Prostate gland (tissue), 2 donors: ENCODE measurements at places on chromosomes 16 and 17. TPM values are rescaled to one million over a fixed set of nuclear protein-coding genes. Genes with fewer than 3 reads are reported as not detected.

- no peak overlapping the region for H3K27ac ChIP-seq
- H3K4me1 ChIP-seq = no peaks in the 10 kb centered on the region
- no peak overlapping the region for H3K4me3 ChIP-seq
- peaks cover 7% of the 10 kb centered on the region for H3K27me3 ChIP-seq
These were observed 59.8 kb downstream of the MRM1 start for GRCh38 chr17:36661047-36661666.

DNA sequence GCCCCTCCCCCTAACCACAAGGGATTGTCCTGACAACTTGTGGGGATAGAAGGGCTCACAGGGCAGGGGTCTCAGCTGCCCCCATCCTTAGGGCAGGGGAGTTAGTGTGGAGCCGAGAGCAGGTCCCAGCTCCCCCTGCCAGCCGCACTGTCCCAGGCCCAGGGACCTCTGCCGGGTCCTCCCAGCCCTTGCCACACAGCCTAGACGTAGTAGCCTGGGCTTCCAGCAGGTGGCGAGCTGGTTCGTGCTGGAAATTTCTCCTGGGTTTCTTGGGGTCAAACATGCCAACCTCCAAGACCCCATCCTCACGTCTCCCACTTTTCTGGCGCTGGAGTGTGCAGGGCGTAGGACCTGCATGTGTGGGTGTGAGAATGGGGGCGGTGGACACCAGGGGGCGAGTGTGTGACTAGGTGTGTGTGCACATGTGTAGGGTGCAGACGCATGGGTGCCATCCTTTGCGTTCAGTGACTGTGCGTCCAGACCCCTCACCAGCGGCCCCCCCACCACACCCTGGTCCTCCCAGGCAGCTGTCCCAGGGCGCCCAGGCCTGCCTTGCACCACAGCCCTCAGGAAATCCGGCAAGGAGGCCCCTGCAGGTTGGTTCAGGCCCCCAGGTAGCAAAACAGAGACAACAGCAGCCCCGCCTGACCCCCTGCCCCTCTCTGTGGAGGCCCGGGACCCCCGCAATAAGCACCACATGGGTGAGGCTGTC lies 29.5 kb downstream of the SBK1 start:
- no peak overlapping the region for H3K27ac ChIP-seq
- H3K36me3 ChIP-seq = no peaks in the 10 kb centered on the region
- no peak overlapping the region for H3K4me3 ChIP-seq

Gene TMEM114
- total RNA-seq = not detected

Gene KRTAP2-1
- not detected for total RNA-seq

DNA sequence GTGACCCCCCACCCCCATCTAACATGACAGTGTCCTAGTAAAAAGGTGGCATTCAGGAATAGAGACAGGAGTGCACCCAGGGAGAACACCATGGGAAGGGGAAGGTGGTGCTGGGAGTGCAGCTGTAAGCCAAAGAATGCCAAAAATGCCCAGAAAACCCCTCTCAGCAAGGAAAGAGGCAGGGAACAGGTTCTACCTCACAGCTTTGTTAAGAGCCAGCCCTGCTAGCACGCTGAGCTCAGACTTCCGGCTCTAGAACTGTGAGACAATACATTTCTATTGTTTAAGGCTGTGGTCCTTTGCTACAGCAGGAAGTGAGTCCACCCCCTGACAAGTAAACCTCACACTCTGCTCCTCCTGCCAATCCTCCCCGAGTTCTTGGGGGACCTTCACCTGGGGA lies 302.4 kb upstream of the N4BP1 start:
- H3K27ac ChIP-seq = no peak overlapping the region
- no peaks in the 10 kb centered on the region for H3K36me3 ChIP-seq
- H3K4me1 ChIP-seq = no peaks in the 10 kb centered on the region
- H3K4me3 ChIP-seq = no peak overlapping the region
- no peak for DNase-seq
- no peaks in the 10 kb centered on the region for H3K27me3 ChIP-seq

DNA sequence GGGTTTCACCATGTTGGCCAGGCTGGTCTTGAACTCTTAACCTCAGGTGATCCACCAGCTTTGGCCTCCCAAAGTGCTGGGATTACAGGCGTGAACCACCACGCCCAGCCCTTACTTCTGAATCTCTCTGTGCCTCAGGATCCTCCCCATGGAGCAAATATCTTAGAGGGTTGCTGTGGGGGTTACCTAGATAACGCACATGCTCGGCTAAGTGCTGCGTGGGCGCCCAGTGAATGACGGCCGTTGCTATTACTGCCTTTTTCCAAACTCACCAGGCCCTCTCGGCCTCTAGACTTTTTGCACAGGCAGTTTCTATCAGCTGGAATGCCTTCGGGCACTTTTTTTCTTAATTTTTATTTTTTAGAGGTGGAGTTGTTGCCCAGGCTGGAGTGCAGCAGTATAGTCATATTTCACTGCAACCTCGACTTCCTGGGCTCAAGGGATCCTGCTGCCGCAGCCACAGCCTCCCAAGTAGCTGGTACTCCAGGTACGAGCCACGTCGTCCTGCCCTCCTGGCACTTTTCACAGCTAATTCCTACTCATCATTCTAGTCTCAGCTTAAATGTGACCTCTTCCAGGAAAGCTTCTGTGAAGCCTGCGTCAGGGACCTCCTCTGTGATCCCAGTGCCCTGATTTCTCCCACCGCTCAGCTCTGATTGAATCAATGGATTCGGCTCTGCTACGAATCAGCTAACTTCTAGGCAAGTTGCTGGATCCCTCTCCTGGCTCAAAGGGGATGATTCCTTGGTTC lies 8.6 kb downstream of the CCDC102A start:
- no peak overlapping the region for H3K4me3 ChIP-seq
- H3K27me3 ChIP-seq = no peaks in the 10 kb centered on the region
- no peak overlapping the region for H3K27ac ChIP-seq
- H3K36me3 ChIP-seq = no peaks in the 10 kb centered on the region
- no peak for DNase-seq

Gene VAT1L
- total RNA-seq = 0.05 TPM

Gene AXIN1
- 35.2 TPM for total RNA-seq

- no peaks in the 10 kb centered on the region for H3K36me3 ChIP-seq
- no peak overlapping the region for H3K4me3 ChIP-seq
- no peaks in the 10 kb centered on the region for H3K27me3 ChIP-seq
- no peaks in the 10 kb centered on the region for H3K4me1 ChIP-seq
- no peak overlapping the region for H3K27ac ChIP-seq
These were observed 32.8 kb downstream of the WNT3 start for GRCh38 chr17:46785696-46786095.

GRCh38 chr16:5234295-5235050 lies 136.9 kb upstream of the EEF2KMT start:
- H3K4me3 ChIP-seq = no peak overlapping the region
- H3K36me3 ChIP-seq = no peaks in the 10 kb centered on the region
- no peak overlapping the region for H3K27ac ChIP-seq
- no peak for DNase-seq

Gene MT1G
- total RNA-seq = 189 TPM
